ENCODE measurements at places on chromosomes 13 and 19.

GRCh38 chr19:2610637-2611482 is 91.6 kb downstream of the GNG7 start:
- DNase-seq = peak; percentile 84

DNA sequence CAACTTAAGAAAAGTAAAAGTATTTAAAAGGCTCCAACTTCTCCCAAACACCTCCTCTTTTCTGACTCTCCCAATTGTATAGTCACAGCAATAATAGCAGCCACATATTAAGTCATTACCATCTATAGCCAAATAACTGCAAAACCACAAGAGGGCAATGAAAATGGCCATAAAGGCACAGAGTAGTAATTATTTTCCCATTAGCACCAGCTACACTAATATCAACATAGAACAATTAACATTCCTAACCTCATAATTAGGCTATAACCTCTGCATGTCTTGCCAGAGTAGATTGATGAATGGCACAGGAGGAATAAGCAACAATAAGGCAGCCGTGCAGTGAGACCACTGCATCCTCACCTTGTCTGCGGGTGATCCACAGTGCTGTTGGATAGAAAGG is 226.4 kb upstream of the SERP2 start:
- DNase-seq = no peak

DNA sequence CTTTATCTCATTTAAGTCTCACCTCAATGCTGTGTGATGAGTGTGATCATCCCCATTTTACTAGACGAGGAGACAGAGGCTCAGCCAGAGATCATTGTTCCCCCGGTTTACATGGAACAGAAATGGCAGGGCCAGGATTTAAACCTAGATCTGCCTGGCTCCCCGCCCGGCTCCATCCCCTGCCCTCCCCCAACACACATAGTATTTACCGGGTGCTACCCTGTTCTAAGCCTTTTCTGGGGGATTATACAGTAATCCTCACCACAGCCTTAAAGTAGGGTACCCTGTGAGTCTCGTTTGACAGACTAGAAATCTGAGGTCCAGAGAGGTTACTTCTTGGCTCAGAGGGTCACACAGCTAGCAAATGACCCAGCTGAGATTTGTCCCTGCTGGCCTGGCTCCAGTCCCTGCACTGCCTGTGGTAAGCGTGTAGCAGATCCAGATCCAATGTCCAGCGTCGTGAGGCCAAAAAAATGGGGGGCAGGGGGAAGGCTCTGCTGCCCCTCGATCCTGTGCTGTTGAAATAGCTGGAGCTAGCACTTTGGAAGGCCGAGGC is 3.8 kb upstream of the KLC3 start:
- no peak for DNase-seq

DNA sequence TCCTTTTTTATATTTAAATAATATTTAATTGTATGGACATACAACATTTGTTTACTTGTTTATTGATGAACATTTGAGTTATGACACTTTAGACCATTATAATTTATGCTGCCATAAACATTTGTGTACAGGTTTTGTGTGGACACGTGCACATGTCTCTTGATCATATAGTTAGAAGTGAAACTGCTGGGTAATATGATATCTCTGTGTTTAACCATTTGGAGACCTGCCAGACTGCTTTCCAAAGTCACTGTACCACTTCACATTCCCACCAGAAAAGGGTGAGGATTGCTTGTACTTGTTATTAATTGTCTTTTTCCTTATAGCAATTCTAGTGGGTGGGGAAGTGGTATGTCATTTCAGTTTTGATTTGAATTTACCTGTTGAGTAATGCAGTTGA is 145.6 kb upstream of the KLHL1 start:
- peak; percentile 6 for DNase-seq

GRCh38 chr19:18423258-18424020 is 4.2 kb downstream of the SSBP4 start:
- no peak for DNase-seq

DNA sequence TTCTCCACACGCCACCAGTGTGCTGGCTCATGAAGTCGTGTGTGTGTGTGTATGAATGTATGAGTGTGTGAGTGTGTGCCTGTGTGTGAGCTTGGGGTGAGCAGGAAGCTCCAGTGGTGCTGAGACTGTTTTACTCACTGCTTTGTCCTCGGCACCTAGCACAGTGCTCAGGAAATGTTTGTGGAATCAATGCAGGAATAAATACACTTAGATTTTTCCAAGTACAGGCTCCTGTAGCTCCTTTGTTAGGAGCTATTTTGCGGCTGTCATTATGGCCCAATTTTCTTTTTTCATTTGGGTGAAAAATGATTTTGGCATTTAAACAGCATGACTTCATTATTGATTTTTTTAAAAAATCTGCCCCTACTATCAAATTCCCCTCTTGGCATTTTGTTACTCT is 193.5 kb upstream of the KL start:
- DNase-seq = no peak

DNA sequence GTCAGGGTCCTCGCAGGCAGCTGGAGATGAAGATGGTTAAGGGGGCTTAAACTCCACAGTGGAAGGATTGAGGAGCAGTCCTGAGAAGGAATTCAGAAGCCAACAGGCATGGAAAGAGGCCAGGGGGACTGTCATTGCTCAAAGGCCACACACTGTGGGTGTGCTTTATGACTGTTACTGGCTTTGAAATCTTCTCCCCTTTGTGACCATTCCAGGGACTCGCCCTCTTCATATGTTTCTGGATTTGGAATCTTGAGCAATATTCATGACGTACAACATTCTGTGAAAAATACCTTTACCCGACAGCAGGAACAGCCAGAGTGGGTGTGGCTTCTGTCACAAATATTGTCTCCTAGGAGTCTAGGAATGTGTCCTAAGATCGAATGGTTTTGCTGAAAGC is 16.6 kb downstream of the CEACAM7 start:
- no peak for DNase-seq

DNA sequence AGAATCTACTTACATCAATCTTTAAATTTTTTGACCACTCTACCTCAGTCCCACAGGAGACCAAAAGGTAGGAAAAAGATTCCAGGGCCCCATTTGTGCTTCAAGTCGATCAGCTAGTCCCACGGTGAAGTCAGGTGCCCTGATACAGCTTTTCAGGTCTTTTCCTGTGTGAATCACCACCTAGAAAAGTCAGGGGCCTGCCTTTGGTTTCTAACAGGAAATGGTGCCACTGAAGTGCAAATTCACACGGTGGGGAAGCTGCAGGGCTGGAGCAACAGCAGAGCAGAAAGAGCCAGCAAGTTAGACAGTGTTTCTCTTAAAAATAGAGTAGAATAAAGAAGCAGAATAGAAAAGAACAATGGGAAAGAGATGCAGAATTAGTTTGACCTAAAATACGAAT is 107.5 kb downstream of the KLF12 start:
- no peak for DNase-seq

GRCh38 chr13:65915195-65915594 is 1314.9 kb downstream of the PCDH9 start:
- DNase-seq = no peak

- no peak for DNase-seq
Observed at GRCh38 chr19:33859016-33859415, 62.3 kb downstream of the KCTD15 start.

- DNase-seq = no peak
Observed at GRCh38 chr19:50046649-50047503, 21.1 kb downstream of the ZNF473 start.

- no peak for DNase-seq
Observed at GRCh38 chr13:89900104-89900765, 1447.3 kb upstream of the MIR17HG start.

DNA sequence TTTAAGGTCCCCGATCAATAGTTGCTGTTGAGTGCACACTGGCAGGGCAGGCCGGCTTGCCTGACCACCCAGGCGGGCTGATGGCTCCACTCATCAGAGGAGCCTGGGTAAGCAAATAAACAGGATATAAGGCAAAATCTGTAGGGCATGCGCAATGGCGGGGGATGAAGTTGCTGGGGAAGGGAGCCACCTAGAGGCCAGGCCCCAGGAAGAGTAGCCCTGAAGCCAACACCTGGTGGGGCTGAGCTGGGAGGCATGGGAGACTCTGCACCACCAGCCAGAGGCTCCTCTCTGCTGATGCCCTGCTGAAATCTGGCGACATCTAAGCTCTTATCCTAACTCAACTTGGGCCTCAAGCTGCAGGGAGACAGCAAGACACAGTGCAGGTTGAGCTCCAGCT is 324.3 kb downstream of the ZNF536 start:
- no peak for DNase-seq
